ENCODE measurements at places on chromosomes 5 and 9. TPM values are rescaled to one million over a fixed set of nuclear protein-coding genes. Genes with fewer than 3 reads are reported as not detected.

The ADAMTS2 gene
- total RNA-seq: 51.0 TPM

The GPR151 gene
- not detected for total RNA-seq

The RASGRF2 gene
- 16.9 TPM for total RNA-seq

The PCDH1 gene
- total RNA-seq: 165 TPM

The NUTM2F gene
- total RNA-seq: not detected

The PCDHB5 gene
- 61.8 TPM for total RNA-seq

The CEL gene
- not detected for total RNA-seq

The SCAMP1 gene
- 15.0 TPM for total RNA-seq

The C5orf52 gene
- not detected for total RNA-seq

The FGF18 gene
- 6.9 TPM for total RNA-seq

The LAMC3 gene
- 1.6 TPM for total RNA-seq

GRCh38 chr5:141382469-141383294 is at the start of gene PCDHGA7:
TSS of gene PCDHGA7 (plus strand) at chr5:141382742. CDS start at chr5:141382900, 158 bp downstream.
- DNase-seq: no peak

- DNase-seq: no peak
These were observed 166.4 kb upstream of the OTULINL start for GRCh38 chr5:14415024-14415697.

DNA sequence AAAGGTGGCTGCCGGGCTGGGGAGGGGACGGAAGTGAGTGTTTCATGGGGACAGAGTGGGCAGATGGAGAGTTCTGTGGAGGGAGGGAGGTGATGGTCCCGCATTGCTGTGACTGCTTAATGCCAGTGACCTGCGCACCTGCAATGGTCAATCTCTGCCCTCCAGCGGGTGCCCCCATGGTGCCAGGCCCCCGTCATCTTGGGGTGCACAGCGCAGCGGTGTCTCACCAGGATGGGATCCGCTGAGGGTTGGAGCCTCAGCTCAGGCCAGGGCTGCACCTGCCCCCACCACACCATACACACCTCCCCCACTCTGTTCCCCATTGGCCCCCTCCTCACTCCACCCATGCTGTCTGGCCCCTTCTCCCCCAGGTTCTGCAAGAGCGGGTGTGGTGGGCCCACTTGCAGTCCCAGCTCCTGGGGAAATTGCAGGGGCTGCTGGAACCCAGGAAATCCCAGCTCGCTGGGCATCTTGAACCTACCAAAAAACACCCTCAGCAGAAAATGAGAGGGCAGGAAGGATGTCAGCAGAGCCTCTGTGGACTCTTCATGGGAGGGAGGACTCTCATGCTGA is 12.1 kb upstream of the CAMSAP1 start:
- DNase-seq: no peak

GRCh38 chr9:89051421-89052025 is 60.3 kb downstream of the S1PR3 start:
- DNase-seq: no peak

GRCh38 chr5:127761869-127762268 is 58.7 kb downstream of the CCDC192 start:
- DNase-seq: no peak

- DNase-seq: no peak
These were observed 23.3 kb downstream of the SMIM23 start for GRCh38 chr5:171808951-171809350.

GRCh38 chr5:58970766-58971165 is 387.9 kb downstream of the RAB3C start:
- DNase-seq: no peak

DNA sequence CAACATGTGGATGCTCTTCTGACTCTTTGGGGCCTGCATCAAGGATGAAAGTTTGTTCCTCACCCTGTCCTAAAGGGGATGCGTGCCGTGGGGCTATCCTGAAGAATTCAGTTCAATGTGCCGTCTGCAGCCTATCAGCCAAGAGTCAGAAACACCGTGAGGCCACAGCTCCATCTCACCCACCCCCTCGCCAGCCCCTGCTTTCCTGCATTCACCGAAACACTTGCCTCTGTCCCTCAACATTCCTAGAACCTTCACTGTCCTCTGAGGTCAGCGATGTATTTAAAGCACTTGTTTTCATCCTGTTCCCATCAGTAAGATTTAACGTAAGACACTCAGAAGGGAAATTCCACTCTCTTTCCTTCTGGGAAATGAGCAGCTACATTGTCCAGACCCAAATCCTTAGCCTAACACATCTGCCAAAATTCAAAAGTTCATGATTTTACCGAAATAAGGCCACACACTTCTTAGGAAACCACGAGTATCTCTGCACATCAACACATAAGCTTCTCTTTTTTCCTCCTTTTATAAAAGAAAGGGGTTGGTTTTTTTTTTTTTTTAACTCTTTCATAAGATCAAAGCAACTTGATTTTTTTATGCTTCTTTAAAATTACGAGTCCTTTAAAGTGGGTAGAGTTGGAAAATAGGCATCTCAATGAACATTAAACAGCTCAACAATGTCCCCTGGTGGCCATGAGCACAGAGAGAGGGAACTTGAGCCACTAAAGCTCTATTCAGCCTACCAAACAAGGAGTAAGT is 100.7 kb downstream of the SUSD1 start:
- DNase-seq: peak; percentile 82

DNA sequence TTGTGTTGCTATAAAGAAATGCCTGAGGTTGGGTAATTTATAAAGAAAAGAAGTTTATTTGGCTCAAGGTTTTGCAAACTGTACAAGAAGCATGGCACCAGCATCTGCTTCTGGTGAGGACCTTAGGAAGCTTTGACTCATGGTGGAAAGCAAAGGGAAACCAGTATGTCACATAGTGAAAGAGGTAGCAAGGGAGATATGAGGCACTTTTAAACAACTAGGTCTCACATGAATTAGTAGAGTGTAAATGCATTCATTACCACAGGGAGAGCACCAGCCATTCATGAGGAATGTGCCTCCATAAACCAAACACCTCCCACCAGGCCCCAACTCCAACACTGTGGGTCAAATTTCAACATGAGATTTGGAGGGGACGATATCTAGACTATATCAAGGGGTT is 40.8 kb downstream of the OR2Y1 start:
- no peak for DNase-seq

GRCh38 chr5:1966461-1966860 is 83.7 kb upstream of the IRX4 start:
- DNase-seq: no peak

DNA sequence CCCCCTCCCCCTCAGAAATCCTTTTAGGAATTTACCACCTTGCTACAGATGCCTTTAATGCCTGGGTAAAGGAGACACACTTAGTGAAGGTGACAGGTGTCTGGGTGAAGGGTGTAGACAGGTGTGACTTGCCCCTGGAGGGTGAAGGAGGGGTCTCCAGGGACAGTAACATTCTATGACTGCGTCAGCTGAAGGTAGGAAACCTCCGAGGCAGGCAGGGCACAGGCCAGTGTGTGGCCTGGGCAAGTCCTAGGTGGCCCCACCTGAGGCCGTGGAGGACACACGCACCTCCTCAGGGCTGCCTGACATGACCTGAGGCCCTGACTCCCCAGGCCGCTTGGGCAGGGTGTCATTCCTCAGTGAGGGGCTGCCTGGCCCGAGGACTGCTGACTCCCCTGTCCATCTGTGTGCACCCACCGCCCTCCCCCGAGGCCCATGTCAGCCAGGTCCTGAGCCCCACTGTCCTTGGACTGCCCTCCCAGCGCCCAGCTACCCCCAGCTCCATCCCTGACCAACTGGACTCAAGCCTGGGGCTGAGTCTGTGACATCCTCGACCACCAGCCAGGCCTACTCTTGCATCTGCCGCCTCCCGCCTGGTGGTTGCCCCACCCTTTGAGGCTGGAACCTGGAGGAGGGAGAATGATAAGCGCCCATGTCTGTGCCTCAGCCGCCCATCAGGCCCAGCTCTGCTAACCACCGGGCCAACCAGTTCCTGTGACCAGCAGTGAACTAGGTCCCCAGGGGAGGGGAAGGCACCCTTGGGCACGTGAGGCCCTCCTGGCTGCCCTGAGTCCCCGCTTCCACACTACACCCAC is 18.4 kb downstream of the CARD19 start:
- DNase-seq: no peak

GRCh38 chr9:21580636-21581378 is 98.7 kb upstream of the IFNE start:
- no peak for DNase-seq

DNA sequence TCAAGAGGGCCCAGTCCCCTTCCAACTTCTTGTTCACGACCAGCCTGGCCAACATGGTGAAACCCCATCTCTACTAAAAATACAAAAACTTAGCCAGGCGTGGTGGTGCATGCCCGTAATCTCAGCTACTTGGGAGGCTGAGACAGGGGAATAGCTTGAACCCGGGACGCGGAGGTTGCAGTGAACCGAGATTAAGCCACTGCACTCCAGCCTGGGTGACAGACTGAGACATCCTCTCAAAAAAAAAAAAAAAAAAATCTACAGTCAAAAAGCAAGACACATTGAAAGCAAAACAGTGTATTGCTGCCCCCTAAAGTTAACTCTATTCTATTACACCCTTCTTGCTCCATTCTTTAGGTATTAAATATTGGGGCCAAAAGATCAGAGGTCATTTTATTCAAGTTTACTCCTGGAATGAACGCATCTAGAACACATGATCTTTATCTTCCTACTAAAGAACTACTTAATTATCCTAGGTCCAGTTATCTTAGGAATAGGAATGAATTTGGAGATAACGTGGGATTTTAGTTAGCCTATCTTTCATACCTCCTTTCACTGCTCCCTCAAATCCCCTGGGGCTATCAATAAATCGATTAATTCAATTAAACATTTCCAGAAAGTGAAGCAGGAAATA is 2.4 kb downstream of the ATG12 start:
- DNase-seq: no peak

GRCh38 chr9:107148216-107148615 is 134.9 kb upstream of the RAD23B start:
- no peak for DNase-seq

DNA sequence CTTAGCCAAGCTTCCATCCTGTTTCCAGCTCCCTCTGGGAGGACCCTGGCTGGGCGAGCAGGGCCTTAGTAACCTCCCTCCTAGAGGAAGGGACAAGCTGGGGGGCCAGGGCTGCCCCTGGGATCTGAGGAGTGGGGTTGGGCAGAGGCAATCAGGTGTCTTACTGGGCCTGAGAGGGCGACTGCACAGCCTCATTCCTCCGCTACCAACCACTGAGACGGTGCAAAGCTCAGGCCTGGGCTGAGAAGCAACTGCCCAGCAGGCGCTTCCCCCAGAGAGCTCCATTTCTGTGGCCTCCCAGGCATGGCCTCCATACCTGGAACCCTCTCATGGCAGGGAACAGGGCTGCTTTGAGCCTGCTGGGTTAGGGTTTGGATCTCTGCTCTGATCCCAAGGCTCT is 18.8 kb upstream of the GFPT2 start:
- DNase-seq: no peak

- DNase-seq: no peak
These were observed 10.2 kb downstream of the DIAPH1 start for GRCh38 chr5:141608557-141608956.

DNA sequence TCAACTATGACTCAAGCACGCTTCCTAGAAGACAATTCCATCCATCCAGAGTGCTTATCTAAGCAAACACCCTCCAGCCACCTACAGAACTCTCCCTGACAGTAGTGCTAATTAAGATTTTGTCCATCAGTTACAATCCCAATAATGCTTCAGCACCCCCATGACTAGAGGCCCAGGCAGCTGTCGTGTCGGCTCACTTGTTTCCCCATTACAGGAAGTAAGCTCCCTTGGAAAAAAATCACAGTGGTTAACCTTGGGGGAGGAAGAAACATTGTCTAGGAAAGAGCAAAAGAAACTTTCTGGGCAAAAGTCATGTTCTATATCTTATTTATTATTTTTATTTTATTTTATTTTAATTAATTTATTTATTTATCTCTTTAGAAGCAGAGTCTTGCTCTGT is 108.8 kb upstream of the LPAR1 start:
- DNase-seq: no peak

GRCh38 chr9:107484117-107484723 is 5.3 kb downstream of the KLF4 start:
- no peak for DNase-seq

GRCh38 chr9:81874931-81875330 is 53.3 kb upstream of the SPATA31D4 start:
- no peak for DNase-seq

DNA sequence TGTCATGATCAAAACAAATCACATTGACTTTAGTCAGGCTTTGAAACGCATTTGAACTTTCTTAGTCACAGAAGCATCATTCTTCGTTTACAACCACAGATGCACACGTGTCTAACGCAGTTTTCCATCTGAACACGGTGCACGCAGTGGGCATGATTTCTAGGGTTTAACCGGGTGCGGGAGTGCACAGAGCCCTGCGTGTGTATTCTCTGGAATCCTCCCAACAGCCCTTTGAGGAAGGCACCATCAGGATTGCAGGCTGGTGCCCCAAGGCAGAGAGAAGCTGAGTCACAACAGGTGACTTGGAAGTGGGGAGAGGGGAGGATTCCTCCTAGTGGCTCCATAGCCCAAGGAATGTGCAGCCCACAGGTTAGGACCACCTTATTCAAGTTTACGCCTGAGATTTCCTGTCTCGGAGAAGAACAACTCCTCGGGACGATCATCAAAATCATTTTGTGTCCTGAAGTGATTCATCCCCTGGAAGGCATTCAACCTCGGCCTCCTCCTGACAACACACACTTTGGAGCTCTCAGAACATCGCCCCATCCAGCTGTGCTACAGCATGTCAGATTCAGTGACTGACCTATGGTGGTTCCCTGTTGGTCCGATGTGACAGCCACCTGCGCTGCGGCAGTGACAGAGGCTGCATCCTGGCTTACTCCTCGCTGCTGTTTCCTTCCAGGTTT is 13.1 kb downstream of the ROPN1L start:
- no peak for DNase-seq

GRCh38 chr5:172533399-172534228 is 79.3 kb upstream of the SH3PXD2B start:
- DNase-seq: peak; percentile 53

GRCh38 chr5:38451074-38451725 is 105.2 kb downstream of the LIFR start:
- DNase-seq: no peak

DNA sequence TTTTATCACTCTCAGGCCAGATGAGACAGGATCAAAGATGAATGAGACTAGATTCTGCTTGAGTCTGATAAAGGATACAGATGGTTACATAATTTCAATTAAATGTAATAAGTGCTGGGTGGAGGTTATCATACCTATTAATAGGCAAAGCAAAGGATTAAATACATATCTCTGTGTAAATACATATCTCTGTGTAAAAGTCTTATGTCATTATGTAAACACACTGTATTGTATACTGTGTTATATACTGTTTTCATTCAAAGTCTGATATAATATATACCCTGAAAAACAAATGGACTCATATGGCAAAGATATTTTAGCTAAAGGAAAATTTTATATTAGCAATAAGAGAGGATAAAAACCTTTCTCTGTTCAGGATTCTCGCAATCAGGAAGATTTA is 605.8 kb upstream of the PTGER4 start:
- DNase-seq: no peak

GRCh38 chr5:134464988-134465815 is 53.5 kb upstream of the CDKN2AIPNL start:
- peak; percentile 65 for DNase-seq

DNA sequence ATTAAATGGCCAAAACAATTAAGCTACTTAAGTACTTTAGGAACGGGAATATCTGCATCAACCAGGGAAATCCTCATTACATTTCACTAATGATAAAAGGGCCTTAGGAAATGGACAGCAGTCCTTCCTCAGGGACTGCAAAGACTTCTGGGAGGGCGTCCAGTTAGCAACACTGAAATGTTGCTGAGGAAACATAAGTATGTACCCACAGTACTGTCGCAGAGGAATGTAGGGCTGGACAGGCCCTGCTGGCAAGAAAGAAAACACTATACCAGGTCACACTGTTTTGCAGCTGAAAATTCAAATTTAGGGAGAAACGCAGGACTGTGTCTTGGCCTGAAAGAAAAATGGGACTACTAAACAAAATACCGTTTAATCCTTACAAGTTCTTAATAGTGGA is 1.3 kb downstream of the C5orf15 start:
- no peak for DNase-seq
